Activated naive CD4-positive, alpha-beta T cell treated with anti-CD3 and anti-CD28 coated beads for 36 hours (primary cell): ENCODE measurements at places on chromosomes 6 and 20. TPM values are rescaled to one million over a fixed set of nuclear protein-coding genes. Genes with fewer than 3 reads are reported as not detected.

SLC2A10 gene
- not detected for total RNA-seq

TRIM10 gene
- 0.19 TPM for total RNA-seq

- no peak for DNase-seq
Observed at GRCh38 chr6:138923561-138923960, 64.5 kb downstream of the REPS1 start.

- peak; percentile 65 for DNase-seq
Observed at GRCh38 chr20:62066339-62066982, 780 bp upstream of the TAF4 start.

GRCh38 chr20:51469578-51470498, 72.7 kb downstream of the NFATC2 start:
- no peak for DNase-seq

DNA sequence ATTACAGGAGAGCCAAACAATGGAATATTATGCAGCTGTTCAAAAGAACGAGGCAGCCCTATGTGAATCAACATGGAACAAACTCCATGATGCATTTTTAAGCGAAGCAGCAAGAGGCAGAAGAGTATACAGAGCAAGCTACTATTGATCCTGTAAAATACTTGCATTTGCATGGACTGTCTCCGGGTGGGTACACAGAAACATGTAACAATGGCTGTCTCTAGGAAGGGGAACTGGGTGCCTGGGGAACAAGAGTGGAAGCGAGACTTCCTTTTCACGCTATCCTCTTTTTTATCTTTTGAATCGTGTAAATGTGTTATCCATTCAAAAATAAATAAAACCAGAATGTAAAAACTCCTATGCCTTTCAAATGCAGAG, 93.3 kb upstream of the SIRPA start:
- no peak for DNase-seq

GRCh38 chr6:72955666-72956065, 269.6 kb downstream of the KHDC1L start:
- DNase-seq: no peak

GRCh38 chr6:81130061-81130460, 622.4 kb downstream of the TENT5A start:
- DNase-seq: no peak

GRCh38 chr20:62832212-62832922, 15.5 kb downstream of the COL9A3 start:
- no peak for DNase-seq

GRCh38 chr20:38073307-38074071, 39.9 kb downstream of the RPRD1B start:
- DNase-seq: peak; percentile 25

DNA sequence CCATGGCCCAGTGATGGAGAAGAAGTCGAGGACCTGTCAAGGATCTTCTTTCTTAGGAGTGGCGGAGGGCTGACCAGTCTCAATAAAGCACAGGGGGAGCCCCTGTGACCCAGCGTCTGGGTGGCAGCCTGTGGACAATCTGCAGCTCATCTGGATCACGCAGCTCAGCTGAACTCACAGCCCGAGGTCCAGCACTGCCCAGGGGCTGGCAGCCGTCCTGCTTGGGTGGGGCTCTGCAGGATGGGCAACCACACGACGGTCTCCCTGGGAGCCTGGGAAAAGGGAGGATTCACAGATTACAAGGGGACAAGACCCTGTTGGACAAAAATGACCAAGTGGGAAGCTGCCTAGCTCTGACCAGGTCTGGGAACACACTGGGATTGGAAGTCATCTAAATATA, 110.8 kb downstream of the MYLK4 start:
- no peak for DNase-seq

GRCh38 chr6:167720456-167721285, 106.0 kb upstream of the AFDN start:
- no peak for DNase-seq

PAK5 gene
- total RNA-seq: not detected

GSTA3 gene
- not detected for total RNA-seq

DNA sequence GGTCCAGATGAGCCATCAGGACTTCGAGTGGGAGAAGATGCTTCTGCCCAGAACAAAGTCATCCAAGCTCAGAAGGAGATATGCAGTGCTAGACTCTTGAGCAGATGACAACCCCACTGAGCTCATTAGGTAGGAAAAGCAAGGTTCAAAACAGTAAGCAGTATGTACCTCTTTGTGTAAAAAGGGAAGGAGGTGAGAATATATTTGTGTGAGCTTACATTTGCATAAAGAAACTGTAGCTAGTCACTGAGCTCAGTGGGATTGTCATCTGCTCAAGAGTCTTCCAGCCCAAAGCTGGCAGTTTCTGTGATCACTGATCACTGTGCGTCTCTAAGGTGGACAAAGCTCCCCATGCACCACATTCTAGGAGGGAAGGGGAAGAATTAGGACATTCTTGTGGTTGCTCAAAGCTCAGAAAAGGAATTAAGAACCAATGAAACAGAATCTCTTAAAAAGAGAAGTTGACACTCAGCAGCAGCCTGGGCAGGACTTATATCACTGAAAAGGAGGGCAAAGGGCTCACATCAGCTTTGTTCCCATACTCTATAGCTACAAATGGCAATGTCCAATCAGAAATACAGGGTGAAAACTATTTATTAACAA, 90.0 kb upstream of the MAFB start:
- DNase-seq: no peak

- DNase-seq: no peak
Observed at GRCh38 chr6:148986608-148987007, 239.8 kb downstream of the UST start.
